ENCODE measurements at places on chromosomes 5 and 9.
A peak's percentile ranks its signal among the peaks of the same experiment; 100 is the strongest.

DNA sequence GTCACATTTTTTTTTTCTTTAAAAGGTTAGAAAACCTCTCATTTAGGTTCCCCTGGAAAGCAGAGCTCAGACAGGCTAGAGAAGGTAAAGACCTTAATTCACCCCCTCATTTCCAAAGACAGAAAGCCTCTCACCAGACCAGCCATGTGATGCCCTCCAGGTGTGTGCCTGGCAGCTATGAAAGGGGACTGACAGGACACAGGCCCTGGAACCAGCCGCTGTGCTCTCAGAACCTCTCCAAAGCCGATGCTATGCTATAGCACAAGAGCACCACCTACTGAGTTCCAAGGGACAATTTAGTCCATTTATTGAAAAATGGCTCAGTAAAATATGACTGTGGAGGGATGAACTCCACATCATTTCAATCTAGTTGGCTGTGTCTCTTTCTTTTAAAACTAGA, 48.8 kb downstream of the FANCC start:
- H3K36me3 ChIP-seq, result no peaks in the 10 kb centered on the region
- H3K4me3 ChIP-seq, result no peak overlapping the region
- H3K27me3 ChIP-seq, result no peaks in the 10 kb centered on the region
- H3K4me1 ChIP-seq, result peaks cover 14% of the 10 kb centered on the region
- DNase-seq, result no peak

GRCh38 chr5:146395193-146395592, 51.9 kb upstream of the TCERG1 start:
- H3K27ac ChIP-seq, result no peak overlapping the region
- H3K36me3 ChIP-seq, result no peaks in the 10 kb centered on the region
- no peak overlapping the region for H3K4me3 ChIP-seq
- no peak for DNase-seq
- H3K27me3 ChIP-seq, result no peaks in the 10 kb centered on the region
- H3K4me1 ChIP-seq, result peaks cover 15% of the 10 kb centered on the region

GRCh38 chr9:115134941-115135340, 17.0 kb upstream of the TNC start:
- no peak overlapping the region for H3K4me3 ChIP-seq
- H3K36me3 ChIP-seq, result no peaks in the 10 kb centered on the region
- no peak overlapping the region for H3K27ac ChIP-seq
- no peaks in the 10 kb centered on the region for H3K4me1 ChIP-seq
- DNase-seq, result no peak
- no peaks in the 10 kb centered on the region for H3K27me3 ChIP-seq

- no peaks in the 10 kb centered on the region for H3K4me1 ChIP-seq
- no peak overlapping the region for H3K27ac ChIP-seq
- H3K4me3 ChIP-seq, result no peak overlapping the region
- no peak for DNase-seq
Measured at GRCh38 chr9:113695440-113695851, 180.7 kb upstream of the ZNF618 start.

GRCh38 chr9:91714020-91714806, 235.8 kb downstream of the ROR2 start:
- no peaks in the 10 kb centered on the region for H3K36me3 ChIP-seq
- H3K27me3 ChIP-seq, result no peaks in the 10 kb centered on the region
- DNase-seq, result no peak
- no peak overlapping the region for H3K27ac ChIP-seq
- peaks cover 2% of the 10 kb centered on the region for H3K4me1 ChIP-seq
- H3K4me3 ChIP-seq, result no peak overlapping the region

DNA sequence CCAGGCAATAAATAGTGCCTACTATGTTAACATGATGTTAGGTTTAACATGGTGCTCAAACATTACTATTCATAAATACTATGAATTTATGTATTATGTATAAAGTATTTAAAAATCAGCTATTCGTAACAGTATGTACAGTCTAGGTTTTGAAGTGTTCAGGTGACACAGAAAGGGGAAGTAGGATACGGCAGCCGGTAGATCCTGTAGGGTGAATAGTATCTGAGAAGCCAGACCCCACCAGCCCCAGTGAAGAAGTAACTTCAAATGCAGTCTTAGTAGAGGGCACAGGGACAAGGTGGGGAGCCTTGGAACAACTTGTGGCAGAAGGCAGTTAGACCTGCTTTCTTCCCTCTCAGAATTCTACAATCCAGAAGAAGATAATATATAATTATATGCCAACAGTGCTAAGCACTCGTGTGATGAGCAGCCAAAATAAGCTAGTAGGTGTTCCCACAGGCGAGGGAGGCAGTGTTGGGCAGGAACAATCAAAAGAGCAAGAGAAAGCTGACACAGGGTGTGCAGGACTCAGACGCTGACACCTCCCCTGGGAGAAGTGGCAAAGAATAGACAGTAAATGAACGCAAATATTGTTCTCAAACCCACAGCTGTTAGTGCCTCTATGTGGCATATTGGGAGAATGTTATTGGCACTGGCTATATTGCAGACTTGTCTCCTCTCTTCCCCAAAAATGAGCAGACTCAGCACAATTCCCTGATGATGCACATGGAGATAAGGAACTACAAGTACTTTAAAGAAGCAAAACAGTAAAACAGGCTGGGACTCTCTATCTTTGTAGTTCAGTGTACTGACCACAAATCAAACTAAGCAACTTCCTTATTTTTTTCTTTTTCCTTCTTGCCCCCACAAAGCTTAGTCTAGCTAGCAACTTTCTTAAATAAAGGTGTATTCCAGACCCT, 4.6 kb downstream of the ZNF367 start:
- DNase-seq, result peak; percentile 57
- peaks cover 46% of the 10 kb centered on the region for H3K4me1 ChIP-seq
- H3K36me3 ChIP-seq, result no peaks in the 10 kb centered on the region
- H3K4me3 ChIP-seq, result no peak overlapping the region
- H3K27ac ChIP-seq, result peak overlapping the region; percentile 18

- no peaks in the 10 kb centered on the region for H3K36me3 ChIP-seq
- no peak for DNase-seq
- H3K27ac ChIP-seq, result no peak overlapping the region
- no peaks in the 10 kb centered on the region for H3K27me3 ChIP-seq
- no peaks in the 10 kb centered on the region for H3K4me1 ChIP-seq
- H3K4me3 ChIP-seq, result no peak overlapping the region
Measured at GRCh38 chr5:117733051-117733450, 1158.4 kb upstream of the SEMA6A start.

GRCh38 chr5:93899026-93899600, 157.7 kb upstream of the POU5F2 start:
- no peak overlapping the region for H3K27ac ChIP-seq
- no peaks in the 10 kb centered on the region for H3K27me3 ChIP-seq
- H3K36me3 ChIP-seq, result no peaks in the 10 kb centered on the region
- no peak for DNase-seq
- H3K4me1 ChIP-seq, result no peaks in the 10 kb centered on the region

- peaks cover 43% of the 10 kb centered on the region for H3K4me1 ChIP-seq
- no peaks in the 10 kb centered on the region for H3K36me3 ChIP-seq
- H3K27ac ChIP-seq, result peak overlapping the region; percentile 69
Measured at GRCh38 chr9:133147412-133148198, 16.1 kb downstream of the GBGT1 start.
